ENCODE measurements at places on chromosomes 11 and 22.

DNA sequence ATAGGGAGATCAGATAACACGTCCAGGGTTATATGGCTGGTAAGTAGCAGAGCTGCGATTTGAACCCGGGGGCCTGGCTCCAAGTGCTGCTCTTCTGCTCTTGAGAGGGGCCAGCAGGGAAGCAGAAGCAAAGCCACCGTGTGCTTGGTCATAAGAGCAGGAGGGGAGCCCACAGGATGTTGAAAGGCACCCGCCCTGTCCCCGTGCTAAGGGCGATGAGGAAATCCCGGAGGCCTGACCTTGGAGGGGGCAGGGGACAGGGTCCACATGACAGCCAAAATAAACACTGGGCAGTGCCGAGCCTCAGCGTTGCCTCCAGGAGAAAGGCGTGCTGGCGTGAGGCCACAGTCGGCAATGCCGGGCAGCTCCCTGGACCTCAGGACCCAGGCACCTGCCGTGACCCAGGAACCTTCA is 28.8 kb downstream of the TOM1 start:
- DNase-seq = no peak

DNA sequence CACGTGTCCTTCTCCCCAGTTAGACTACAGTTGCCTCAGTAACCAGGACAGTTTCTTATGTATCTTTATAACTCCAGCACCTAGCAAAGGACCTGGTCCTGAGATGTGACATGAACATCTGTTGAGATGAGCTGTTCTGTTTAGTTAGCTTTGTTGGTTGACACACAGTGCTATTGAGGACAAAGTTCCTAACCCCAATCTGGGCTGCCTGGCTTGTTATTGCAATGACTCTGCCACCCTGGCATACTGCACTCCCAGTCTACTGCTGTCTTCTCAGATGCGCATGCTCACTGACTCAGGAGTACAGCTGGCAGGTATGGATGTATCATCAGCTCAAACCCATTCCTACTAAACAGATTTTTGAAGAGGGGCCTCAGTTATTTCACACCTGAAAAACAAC is 7.4 kb downstream of the DESI1 start:
- no peak for DNase-seq

GRCh38 chr11:58573451-58574104 is 2.1 kb downstream of the LPXN start:
- peak; percentile 12 for DNase-seq

- DNase-seq = no peak
Measured at GRCh38 chr11:133928628-133929059, 28.1 kb downstream of the IGSF9B start.

- no peak for DNase-seq
Measured at GRCh38 chr22:17087498-17088131, 2.8 kb downstream of the IL17RA start.

- no peak for DNase-seq
Measured at GRCh38 chr11:130451231-130452019, 3.0 kb downstream of the ADAMTS15 start.

DNA sequence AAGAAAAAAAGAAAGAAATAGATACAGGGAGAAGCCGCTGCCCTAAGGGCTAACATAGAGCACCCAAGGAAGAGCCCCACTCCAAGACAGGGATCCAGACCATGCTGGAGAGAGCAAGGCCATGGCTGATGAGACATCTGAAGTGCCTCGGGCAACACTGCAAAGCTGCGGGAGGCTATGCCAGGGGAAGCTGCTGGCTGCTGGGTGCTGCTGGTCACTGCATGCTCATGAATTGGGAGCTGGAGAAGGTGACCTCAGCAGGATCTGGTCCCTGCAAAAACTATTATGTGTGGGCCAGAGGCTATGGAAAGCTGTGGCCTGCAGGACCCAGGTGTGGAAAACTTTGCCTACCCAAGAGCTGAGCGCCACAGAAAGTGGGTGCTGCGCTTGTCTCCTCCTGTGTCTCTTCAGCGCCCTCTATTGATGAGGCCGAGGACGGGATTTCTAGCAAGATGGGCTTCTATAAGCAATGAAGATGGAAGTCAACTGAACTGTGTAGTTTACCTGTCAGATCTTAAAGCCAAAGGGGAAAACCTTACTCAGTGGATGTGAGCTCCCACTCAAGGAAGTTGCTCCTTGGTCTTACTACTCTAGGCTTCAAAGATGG is 17.3 kb upstream of the SLC29A2 start:
- peak; percentile 71 for DNase-seq

DNA sequence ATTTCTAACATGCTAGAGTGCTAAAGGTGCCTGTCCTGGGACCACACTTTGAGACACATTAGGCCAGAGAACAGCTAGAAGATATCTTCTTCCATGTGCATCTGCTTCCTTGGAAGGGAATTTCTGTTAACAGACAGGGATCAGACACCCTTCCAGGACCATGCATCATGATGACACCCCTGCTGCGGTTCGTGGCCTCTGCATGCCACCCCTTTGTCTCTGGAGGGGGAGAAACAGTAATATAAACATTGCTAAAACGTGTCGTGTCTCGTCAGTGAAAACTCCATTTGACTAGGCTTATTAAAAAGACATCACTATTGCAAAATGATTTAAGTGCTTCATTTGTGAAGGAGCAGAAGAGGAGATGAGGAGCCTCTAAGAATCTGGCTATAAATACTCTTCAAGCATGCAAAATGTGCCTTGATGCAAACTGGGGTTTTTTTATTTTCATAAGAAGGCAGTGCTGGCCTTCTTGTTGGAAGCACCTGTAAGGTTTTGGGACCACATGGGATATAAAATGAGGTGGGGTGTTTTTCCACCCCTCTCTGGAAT is 141.6 kb downstream of the MYO18B start:
- no peak for DNase-seq

- DNase-seq = no peak
Measured at GRCh38 chr11:80165744-80166143, 724.9 kb upstream of the TENM4 start.

DNA sequence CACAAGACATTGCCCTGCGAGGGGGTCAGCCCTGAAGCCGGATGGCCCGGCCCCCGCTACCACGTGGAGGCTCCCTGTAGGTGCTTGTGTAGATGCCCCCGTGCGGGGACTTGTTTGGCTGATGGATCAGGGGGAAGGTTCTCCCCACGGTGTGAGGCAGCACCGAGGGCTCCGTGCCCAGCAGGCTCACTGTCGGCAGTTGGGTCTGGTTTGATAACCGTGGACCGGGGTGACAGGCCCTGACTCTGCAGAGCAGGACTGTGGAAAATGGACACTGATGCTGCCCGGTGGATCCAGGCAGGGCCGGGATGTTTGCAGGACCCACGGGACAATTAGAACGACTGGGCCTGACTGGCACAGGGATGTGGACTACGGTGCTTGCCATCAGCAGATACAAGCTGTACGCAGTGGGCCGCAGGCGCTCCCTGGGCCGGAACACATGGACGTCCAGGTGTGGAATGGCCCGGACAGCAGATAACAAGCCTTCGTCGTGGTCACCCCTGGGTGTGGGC is 19.0 kb downstream of the KCNQ1 start:
- no peak for DNase-seq

DNA sequence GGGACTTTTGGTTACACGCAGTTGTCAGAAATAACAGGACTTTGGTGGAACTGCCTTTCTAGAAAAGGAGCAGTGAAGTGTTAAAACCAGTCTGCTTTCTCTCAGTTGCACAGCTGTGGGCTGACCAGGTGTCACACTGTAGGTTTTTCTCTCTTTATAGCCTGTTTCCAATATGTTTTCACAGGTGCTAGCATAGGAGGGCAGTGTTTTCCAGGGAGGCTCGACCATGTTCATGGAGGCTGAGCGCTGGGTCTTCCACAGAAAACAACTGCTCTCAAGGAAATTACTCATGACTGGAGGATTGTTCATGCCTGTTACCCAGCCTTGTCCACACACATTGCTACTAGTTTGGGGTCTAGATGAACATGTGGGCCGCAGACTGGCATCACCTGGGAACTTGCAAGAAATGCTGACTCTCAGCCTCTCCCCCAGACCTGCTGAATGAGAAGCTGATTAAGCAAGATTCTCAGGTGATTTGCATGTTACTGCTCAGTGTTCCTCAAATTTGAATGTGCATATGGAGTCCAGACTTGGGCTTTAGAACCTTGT is 157.7 kb downstream of the MAML2 start:
- DNase-seq = no peak

DNA sequence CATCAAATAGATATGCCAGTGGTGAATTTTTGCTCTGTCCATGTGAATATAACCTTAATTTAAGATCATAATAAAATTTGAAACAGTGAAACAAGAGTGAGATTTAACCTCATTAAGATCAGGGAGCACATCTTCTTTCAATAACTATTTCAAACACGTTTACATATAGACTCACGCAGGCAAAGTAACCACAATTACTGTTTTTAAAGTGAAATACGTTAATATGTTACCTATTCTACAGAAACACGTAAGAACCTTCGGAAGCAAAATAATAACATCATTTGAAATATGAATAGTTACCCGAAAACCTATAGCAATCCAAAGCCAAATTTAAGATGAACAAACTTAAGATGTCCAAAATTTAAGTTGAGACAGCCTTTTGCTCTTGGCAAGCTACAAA is 136.2 kb upstream of the ZC3H12C start:
- DNase-seq = no peak

DNA sequence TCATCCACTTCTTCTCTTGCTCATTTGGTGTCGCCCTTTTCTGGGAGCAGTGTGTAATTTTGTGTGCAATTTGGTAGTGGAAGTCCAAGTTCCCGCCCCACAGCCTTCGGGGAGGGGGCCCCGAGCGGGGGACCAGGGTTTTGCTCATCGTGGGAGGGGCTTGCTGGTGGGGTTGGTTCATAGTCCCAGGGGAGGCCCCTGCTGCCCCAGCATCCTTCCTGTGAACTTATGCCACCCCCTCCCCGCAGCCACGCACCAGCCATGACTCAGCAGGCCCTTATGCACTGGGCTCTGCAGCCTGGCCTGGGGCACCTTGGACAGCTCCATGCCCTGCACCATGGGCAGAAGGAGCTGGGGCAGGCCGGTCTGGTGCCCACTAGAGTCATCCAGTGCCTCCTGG is 1183.6 kb downstream of the BRD1 start:
- no peak for DNase-seq

DNA sequence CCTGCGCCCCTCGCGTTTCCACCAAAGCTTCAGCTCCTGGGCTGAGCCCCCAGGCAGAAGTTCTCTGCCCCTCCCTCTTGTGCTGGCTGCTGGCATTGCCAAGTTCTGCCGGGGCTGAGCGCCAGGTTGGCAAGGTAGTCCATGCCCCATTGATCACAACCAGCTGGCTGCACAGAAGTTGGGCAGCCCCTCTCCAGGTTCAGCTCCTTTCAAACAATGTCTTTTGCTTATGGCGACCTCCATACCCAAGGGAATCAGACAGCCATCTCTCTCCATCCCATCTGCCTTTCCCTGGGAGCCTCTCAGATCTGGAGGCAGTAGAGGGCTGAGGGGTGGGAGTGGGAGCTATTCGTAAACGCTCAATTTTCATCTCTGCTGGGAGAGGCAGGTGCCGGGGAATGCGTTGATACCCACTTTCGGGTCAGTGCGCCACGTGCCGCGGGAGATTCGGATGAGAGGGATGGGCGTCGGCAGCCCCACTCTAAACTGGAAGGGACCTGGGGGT is 1.5 kb downstream of the ADAMTS8 start:
- no peak for DNase-seq

- DNase-seq = peak; percentile 63
Measured at GRCh38 chr22:17867160-17867785, 93.0 kb upstream of the BID start.

- DNase-seq = no peak
Measured at GRCh38 chr11:61475433-61475832, 33.1 kb upstream of the LRRC10B start.

GRCh38 chr11:116712428-116712827 is 60.4 kb downstream of the BUD13 start:
- no peak for DNase-seq

DNA sequence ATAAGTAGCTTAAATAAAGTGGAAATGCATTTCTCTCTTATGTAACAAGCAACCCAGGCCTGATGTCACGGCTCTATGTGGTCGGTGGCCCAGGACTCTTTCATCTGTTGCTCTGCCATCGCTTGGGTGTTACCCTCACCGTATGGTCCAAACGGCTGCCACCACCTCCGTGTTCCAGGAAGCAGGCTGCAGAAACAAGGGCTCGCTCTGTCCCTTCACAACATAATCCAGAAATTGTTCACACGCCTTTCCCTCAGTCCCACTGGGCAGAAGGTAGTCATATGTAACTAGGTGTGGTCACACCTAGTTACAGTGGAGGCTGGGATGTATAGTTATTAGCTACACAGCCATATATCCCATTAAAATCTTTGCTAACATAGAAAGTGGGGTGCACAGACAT is 421.0 kb downstream of the SOX6 start:
- no peak for DNase-seq

DNA sequence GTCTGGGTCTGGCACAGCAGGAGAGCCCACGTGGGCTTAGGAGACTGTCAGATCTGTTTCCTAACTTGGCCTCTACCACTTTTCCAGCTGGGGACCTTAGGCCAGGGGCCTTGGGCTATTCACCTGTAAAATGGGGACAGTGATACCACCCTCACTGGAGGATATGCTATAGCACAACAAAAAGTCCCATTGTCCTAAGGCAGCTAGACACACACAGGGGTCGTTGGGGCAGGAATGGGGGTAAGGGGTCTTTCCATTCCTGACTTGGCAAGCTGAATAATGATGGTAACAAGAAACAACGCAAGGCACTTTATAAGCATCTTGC is 2.6 kb upstream of the SH3BP1 start:
- no peak for DNase-seq

DNA sequence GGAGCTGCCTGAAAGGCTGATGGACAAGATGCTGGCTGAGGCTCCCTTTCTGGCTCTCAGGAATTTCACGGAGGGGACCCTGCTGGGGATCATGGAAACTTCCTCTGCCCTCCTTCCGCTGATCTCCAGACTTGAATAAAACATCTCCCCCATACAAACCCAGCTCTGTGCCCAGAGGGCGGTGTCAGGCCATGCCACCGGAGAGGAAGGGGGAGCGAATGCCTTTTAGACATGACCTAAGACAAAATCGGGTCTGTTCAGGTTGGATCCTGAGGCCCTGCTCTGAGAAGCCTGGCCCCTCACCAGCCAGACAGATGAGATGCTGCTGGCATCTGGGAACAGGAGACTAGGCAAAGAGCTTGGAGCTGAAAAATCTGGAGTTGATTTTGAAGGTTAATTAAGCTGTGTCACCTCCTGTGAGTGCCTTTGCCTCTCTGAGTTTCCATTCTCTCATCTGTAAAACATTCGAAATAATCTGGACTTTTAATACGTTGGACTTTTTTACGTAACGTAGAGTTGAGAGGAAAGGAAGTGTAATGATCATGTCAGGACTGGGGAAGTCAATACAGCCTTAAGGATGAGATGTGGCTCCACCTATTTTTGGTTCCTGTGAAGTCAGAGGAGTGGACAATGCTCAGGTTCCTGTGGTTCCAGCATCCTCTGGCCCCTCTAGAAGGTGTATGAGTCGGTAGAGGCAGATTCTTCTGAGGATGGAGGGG is 163.6 kb downstream of the ST3GAL4 start:
- no peak for DNase-seq

GRCh38 chr11:74871037-74871436 is 77.9 kb downstream of the XRRA1 start:
- no peak for DNase-seq

Measured in Ammon's horn (tissue), 1 donor.